ENCODE measurements at places on chromosomes 7 and 10. TPM values are rescaled to one million over a fixed set of nuclear protein-coding genes. Genes with fewer than 3 reads are reported as not detected.

PRKCQ gene
- total RNA-seq = 2.2 TPM

NUTM2E gene
- 2.2 TPM for total RNA-seq

INMT gene
- under 0.01 TPM for total RNA-seq

EPDR1 gene
- total RNA-seq = 11.6 TPM

ANKRD1 gene
- not detected for total RNA-seq

C7orf33 gene
- not detected for total RNA-seq

CAMK2B gene
- total RNA-seq = 76.7 TPM

MACC1 gene
- 0.25 TPM for total RNA-seq

SAP25 gene
- 0.25 TPM for total RNA-seq

PNLIPRP1 gene
- not detected for total RNA-seq

RAPGEF5 gene
- total RNA-seq = 64.7 TPM

SPAM1 gene
- total RNA-seq = not detected

IDE gene
- total RNA-seq = 13.3 TPM

All from temporal lobe (tissue), 4 donors.